ENCODE measurements at places on chromosomes 7 and 10. TPM values are rescaled to one million over a fixed set of nuclear protein-coding genes. Genes with fewer than 3 reads are reported as not detected.

DNA sequence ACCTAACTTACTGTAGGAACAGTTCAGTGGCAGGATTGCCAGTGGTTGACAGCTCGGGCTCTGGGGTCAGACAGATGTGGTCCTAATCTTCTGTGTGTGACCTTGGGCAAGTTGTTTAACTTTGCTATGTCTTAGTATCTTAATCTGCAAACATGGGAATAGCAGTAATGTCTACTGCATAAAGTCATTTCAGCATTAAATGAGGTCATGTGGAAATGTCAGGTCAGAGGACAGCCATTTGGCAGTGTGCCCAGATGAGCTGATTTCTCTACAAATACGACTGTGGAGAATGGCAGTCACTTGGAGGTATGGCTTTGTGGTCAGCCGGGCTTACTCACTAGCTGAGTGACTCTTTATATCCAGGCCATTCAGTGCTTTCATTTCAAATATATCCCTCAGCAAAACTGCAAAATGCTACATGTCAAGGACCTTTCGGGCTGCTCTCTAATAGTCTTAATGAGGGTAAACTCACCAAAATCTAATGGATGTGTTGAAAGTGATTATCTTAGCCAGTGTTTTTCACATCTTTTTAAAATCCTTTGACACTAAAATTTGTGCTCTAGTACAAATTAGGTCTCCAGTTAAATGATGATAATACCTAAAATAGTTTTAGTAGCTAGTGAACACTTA lies 171.4 kb downstream of the ST7 start:
- peaks cover 23% of the 10 kb centered on the region for H3K4me1 ChIP-seq
- no peak for DNase-seq
- H3K27me3 ChIP-seq, result no peaks in the 10 kb centered on the region
- H3K36me3 ChIP-seq, result no peaks in the 10 kb centered on the region

DNA sequence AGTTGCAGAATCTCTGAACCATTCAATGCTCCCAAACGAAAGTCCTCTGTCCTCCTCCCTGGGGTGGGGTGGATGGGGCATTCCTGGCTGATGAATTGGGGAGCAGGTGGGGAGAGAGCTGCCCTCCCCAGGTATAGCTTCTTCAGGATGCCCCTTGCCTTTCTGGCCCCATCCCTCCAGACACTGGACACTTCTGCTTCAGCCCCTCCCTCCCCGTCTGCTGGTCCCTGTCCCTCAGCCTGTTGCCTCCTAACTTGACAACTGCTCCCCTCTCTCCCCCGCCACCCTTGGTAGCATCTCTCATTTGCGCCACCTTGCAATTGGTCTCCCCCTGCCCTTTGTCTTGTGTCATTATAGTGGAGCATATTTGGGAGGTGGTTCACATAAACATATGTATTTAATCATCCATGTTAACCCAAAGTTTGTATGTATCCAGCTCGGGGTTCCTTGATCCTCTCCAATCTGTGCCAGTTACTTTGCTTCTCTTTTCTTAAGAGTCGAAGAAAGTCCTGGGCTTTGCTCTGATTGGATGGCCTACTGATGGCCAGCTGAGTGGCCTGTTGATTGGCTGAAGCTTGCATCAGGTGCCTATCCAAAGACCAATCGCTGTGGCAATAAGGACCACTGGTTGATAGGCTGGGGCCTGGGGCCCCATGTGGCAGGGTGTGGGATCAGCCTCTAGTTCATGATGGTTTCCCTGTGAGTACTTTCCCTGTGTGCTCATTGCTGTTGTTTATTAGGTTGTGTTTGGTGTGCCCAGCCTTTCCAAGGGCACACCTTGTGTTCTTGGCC lies 4.0 kb upstream of the GCK start:
- DNase-seq, result no peak
- peaks cover 12% of the 10 kb centered on the region for H3K27me3 ChIP-seq
- H3K27ac ChIP-seq, result no peak overlapping the region
- no peak overlapping the region for H3K4me3 ChIP-seq

- no peak overlapping the region for H3K27ac ChIP-seq
- no peak overlapping the region for H3K4me3 ChIP-seq
- peaks cover 25% of the 10 kb centered on the region for H3K4me1 ChIP-seq
Measured at GRCh38 chr7:25031432-25031831, 51.5 kb upstream of the OSBPL3 start.

- no peak overlapping the region for H3K4me3 ChIP-seq
- H3K36me3 ChIP-seq, result no peaks in the 10 kb centered on the region
- H3K27me3 ChIP-seq, result peaks cover 27% of the 10 kb centered on the region
- H3K4me1 ChIP-seq, result peaks cover 12% of the 10 kb centered on the region
- no peak for DNase-seq
Measured at GRCh38 chr10:23345861-23346260, 1.3 kb upstream of the C10orf67 start.

GRCh38 chr7:142835487-142835886 lies 19.4 kb upstream of the EPHB6 start:
- peaks cover 10% of the 10 kb centered on the region for H3K4me1 ChIP-seq
- H3K36me3 ChIP-seq, result no peaks in the 10 kb centered on the region
- H3K4me3 ChIP-seq, result no peak overlapping the region
- no peaks in the 10 kb centered on the region for H3K27me3 ChIP-seq
- peak overlapping the region; percentile 24 for H3K27ac ChIP-seq

GRCh38 chr10:118151461-118151860 lies 104.7 kb upstream of the RAB11FIP2 start:
- H3K4me1 ChIP-seq, result peaks cover 3% of the 10 kb centered on the region
- no peaks in the 10 kb centered on the region for H3K36me3 ChIP-seq
- DNase-seq, result no peak
- no peak overlapping the region for H3K4me3 ChIP-seq
- no peaks in the 10 kb centered on the region for H3K27me3 ChIP-seq
- H3K27ac ChIP-seq, result no peak overlapping the region

DNA sequence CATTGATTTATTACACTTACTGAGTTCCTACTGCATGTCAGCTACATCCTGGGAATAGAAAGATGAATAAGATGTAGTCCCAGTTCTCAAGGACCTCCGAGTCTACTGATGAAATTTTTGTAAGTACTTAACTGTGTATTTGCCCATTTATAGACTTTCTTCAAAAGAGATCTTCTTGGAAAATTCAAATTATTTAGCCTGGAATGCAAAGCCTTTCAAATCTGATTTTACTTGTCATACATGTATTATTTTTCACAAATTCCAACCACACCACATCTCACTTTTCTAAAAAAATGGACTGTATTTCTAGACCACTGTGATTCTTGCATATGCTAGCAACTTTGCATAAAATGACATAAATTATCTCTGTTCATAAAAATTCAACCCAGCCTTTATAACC lies 581.3 kb downstream of the ATRNL1 start:
- no peaks in the 10 kb centered on the region for H3K27me3 ChIP-seq
- H3K36me3 ChIP-seq, result no peaks in the 10 kb centered on the region
- no peak overlapping the region for H3K27ac ChIP-seq
- H3K4me1 ChIP-seq, result no peaks in the 10 kb centered on the region

GRCh38 chr7:24889611-24890010 lies 90.4 kb downstream of the OSBPL3 start:
- no peak for DNase-seq
- peaks cover 38% of the 10 kb centered on the region for H3K4me1 ChIP-seq
- H3K36me3 ChIP-seq, result peaks cover 4% of the 10 kb centered on the region

- no peak overlapping the region for H3K27ac ChIP-seq
- no peak for DNase-seq
Measured at GRCh38 chr7:129853661-129854268, 99.0 kb downstream of the UBE2H start.

The PIP4K2A gene
- 44.5 TPM for total RNA-seq

The MYL10 gene
- not detected for total RNA-seq

The SOSTDC1 gene
- total RNA-seq, result 0.09 TPM

The TAS2R5 gene
- 0.90 TPM for total RNA-seq
